ENCODE measurements at places on chromosomes 3 and 15. TPM values are rescaled to one million over a fixed set of nuclear protein-coding genes. Genes with fewer than 3 reads are reported as not detected.

GRCh38 chr3:184259396-184259877 lies 1.9 kb downstream of the CAMK2N2 start:
- no peak for DNase-seq

TRNT1 gene
- 26.4 TPM for total RNA-seq

- DNase-seq, result no peak
Observed at GRCh38 chr3:108554913-108555571, 34.2 kb downstream of the CIP2A start.

DNA sequence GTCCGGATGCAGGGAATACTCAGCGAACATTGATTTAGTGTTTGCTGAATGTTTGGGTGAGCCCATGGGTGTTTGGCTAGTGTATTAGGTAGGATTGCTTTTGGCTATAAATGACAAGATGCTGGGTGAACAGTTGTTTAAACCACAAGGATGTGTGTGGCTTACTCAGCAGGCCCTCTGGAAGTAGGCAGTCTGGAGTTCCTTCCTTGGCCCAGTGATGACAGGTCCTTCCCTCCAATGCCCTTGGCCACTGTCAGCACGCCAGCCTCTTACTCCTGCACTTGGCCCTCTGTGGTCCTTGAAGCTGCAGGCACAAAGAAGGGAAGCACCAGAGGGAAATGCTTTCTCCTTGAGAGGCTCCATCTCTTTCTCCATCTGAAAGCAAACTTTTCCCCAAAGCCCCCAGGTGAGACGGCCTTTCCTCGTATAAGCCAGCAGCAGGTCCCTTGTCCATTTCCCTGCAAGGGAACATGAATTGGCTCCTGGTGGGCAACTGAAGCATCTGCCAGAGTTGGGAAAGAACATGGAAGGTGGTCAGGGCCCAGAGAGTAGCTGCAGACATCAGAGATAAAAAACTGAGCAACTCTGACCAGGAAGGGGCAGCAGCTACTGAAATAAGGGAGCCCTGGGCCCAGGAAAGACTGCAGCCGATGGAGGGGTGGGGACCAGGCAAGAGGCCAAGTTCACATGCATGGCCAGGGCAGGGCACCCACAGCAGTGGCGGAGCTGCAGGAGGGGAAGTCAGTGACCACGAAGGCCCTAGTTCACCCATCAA lies 105.0 kb downstream of the TPRA1 start:
- no peak for DNase-seq

GRCh38 chr3:6467186-6467585 lies 393.7 kb upstream of the GRM7 start:
- no peak for DNase-seq

DNA sequence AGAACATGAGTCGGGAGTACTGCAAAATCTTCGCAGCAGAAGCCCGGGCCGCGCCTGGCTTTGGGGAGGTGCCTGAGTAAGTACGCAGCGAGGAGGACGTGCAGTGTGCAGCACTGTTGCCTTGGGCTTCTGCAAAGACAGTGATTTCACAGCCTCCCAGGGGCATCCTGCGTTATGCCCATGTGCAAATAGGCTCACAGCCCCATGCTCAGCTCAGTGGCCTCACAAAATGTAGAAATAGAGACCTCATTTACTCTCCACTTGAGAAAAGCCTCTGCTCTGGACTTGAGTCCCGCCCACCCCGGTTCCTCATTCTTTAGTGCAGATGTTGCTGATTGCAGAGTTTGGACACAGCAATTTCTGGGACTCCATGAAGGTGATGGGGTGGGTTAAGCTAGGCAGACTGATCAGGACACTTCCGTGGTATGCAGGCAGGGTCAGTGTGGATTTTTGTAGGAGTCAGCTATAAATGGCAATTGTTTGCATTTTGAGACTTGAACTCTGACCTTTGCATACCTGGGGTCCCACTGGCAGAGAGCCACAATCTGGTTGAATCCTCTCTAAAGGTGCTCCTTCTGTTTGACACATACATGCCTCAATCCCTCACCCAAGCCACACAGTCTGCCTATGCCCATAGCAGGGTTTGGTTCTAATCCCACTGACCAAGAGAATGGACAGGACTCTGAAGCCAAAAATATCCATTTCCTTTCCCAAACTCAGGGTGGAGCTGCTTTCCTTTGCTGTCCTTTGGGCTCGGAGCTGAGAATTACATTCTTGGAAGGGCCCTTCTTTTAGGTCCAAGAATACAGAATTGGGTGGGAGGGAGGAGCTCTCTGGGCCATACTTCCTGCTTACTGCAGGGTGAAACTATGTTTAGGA lies 20.7 kb upstream of the SLC28A1 start:
- DNase-seq, result no peak

ALDH1A3 gene
- total RNA-seq, result 69.9 TPM

GRCh38 chr15:91983729-91984340 lies 130.3 kb downstream of the SLCO3A1 start:
- no peak for DNase-seq

- no peak for DNase-seq
Observed at GRCh38 chr3:7407107-7407506, 546.2 kb downstream of the GRM7 start.

GRCh38 chr3:122255757-122256439 lies 69.2 kb upstream of the CSTA start:
- no peak for DNase-seq

DNA sequence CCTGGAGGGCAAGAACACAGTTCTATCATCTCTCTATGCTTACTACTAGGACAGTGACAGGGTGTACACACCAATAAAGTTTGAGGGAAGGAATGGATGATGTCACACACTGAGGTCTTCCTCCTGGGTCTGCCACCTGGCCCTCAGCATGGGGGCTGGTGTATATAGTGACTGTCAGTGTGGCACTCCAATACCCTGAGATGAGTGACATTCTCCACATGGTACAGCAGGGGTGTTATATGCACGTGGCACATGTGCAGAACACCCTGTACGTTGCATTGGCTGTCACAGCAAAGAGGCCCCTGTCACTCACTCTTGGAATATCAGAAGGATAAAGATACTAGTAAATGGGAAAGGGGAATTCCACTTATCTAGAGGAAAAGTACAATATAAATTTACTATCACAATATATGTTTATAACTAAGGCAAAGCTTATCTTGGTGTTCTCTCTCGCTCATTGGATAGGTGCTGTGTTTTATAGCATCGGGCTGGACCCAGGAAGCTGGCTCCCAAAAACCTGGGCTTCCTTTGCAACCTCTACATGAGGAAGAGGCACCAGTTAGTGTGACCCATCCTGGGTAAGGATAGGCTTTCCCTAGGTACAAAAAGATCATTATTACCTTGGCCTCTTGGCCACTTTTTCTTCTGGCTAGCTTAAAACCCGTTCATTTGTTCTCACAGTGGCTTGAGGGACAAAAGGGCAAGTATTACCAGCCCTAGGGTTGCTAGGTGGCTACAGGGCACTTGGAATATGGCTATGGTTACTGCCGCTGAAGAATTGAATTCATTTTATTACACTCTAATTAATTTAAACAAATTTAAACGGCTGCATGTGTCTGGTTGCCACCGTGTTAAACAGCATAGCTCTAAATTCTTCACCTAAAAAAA lies 54.8 kb upstream of the HES1 start:
- DNase-seq, result no peak

- DNase-seq, result no peak
Observed at GRCh38 chr15:53454843-53455721, 304.4 kb downstream of the WDR72 start.

STRC gene
- total RNA-seq, result 10.1 TPM
